ENCODE measurements at places on chromosomes 1 and 21.

GRCh38 chr1:193189442-193190095, 3.2 kb upstream of the B3GALT2 start:
- DNase-seq, result no peak

- DNase-seq, result no peak
Measured at GRCh38 chr1:55323760-55324159, 108.6 kb upstream of the USP24 start.

DNA sequence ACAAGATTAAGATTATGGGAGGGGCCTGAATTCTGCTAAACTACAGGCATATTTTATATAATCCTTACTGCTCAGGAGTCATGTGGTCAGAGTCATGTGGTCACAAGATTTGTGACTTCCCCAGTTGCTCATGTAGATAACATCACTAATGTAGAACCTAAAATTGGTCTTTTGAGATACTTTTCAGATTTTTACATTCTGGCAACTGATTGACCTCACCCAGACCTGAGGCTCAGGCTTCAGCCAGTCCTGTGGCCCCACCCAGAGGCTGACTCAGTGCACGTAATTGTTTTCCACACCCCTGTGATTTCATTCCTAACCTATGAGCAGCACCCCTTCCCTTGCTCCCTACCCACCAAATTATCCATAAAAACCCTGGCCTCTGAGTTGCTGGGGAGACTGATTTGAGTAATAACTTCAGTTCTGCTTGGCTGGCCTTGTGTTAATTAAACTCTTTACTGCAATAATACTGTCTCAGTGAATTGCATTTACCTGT, 41.7 kb upstream of the ZNF326 start:
- DNase-seq, result no peak

DNA sequence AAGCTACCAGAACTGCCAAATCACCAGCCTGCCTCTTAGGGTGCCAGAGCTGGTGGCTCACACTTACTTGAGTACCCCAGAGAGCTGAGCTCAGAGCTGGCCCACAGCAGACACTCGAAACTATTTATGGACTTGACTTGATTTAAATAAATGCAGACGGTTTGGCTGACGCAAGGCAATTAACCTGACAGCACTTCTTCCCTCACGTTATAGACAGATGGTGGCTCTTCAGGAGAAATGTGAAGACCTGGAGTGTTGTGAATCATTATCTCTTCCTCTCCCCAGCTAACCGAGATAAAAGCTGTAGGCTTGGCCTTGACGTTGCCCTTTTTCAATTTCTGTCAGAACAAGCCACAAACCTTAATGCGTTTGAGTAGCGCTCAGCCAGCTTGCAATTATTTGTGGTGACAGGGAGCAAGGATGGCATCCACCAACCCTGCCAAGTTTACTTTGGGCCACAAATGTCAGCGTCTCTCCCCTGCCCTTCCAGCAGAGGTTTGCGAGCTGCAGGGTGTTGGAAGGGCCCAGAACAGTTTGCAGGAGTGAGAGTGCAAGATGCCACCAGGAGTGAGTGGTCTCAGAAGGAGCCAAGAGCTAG, 34.0 kb upstream of the BCAR3 start:
- peak; percentile 45 for DNase-seq

GRCh38 chr1:67749263-67749843, 64.4 kb downstream of the GADD45A start:
- no peak for DNase-seq

GRCh38 chr1:15915991-15916390, 59.9 kb downstream of the ZBTB17 start:
- DNase-seq, result no peak

DNA sequence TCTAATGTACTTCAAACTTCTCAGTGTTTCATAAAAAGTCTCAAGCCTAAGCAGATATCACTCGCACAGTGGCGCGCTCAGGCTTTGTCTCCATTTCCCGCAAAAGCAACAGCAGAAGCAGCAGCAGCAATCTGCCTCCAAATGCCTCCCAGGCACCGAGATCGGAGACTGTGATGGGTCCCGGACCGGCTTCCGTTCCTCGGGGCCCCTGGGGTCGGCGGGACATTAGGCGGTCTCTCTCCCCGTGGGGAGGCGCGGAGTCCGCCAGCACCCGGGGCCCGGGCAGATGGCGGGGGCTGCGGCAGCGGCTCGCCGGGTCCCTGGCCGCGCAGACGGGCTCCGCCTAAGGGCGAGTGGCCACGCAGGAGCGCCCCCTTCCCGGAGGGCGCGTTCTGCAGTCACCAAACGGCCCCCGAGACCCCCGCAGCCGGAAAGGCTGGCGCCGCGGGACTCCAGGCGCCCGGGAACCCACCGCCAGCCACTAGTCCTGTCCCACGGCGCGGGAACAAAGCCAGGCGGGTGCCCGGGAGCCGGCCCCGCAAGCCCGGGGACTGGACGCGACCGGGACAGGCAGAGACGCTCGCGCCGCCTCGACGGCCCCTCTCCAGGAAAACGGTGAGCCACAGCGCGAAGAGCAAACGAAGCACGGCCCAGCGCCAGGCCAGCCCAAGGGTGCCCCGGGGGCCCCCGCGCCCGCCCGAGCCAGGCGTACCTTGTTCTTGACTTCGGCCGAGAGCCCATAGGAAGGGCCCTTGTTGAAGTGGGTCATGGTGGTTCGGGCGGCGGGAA, 590 bp downstream of the CNN3 start:
- DNase-seq, result peak; percentile 24

GRCh38 chr21:25467896-25468295, 139.4 kb downstream of the MRPL39 start:
- no peak for DNase-seq

GRCh38 chr1:15618077-15618654, 908 bp downstream of the DDI2 start:
- no peak for DNase-seq
